Thoracic aorta (tissue), 2 donors: ENCODE measurements at places on chromosomes 7 and 10.

- no peaks in the 10 kb centered on the region for H3K27me3 ChIP-seq
- no peaks in the 10 kb centered on the region for H3K36me3 ChIP-seq
- no peak overlapping the region for H3K4me3 ChIP-seq
- DNase-seq: no peak
- H3K27ac ChIP-seq: no peak overlapping the region
- H3K4me1 ChIP-seq: no peaks in the 10 kb centered on the region
Observed at GRCh38 chr10:119786117-119786769, 60.4 kb downstream of the INPP5F start.

DNA sequence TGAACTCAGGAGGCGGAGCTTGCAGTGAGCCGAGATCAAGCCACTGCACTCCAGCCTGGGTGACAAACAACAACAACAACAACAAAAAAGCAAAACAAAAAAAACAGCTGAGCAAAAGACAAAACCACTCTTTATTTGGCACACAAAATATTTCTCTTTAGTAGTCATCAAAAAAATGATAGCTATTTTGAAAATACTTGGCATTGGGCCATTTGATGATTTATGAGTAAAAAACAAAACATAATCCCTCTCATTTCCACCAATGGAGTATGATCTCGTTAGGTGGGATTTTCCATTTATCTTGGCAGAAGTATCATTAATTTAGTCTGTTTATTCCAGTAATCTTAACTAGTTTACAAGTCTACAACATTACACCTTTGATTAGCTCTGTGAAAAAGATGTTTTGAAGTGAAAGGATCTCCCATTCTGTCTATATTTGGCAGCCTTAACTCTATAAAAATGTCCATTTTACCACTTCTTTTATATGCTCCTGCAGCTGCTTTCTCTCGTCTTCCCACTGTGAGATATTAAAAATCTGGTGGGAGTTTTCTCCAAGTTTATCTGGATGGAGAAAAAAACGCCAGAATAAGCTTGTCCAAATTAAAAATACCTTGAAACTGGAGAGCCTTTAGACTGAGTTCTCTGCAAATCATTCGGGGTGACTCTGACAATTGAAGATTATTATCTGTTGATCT, 58.8 kb upstream of the AGMO start:
- H3K4me1 ChIP-seq: peaks cover 10% of the 10 kb centered on the region
- no peak overlapping the region for H3K4me3 ChIP-seq
- no peak for DNase-seq

DNA sequence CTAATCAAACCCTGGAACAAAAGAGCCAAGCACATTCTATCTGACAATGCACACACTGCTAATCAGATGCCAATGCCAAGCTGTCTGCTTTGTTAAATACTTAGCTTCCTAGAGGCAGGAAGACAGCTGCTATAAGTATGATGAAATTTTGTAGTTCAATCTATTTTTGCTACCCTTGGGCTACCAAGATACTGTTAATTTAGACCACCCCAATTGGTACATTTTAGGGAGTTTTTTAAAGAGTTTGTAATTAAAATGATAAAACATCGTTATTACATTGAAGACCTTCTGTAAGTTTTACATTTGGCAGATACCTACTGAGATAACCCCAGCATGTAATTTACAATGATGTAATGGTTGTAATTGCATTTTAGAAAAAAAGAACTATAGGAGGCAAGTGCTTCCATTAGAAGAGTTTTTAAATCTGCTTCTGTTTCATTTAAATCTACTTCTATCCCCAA, 268.5 kb downstream of the ADK start:
- no peak for DNase-seq
- no peaks in the 10 kb centered on the region for H3K36me3 ChIP-seq
- no peak overlapping the region for H3K27ac ChIP-seq
- no peak overlapping the region for H3K4me3 ChIP-seq
- no peaks in the 10 kb centered on the region for H3K4me1 ChIP-seq

GRCh38 chr7:7271094-7271874, 88.9 kb downstream of the C1GALT1 start:
- no peaks in the 10 kb centered on the region for H3K4me1 ChIP-seq
- no peak overlapping the region for H3K4me3 ChIP-seq
- H3K36me3 ChIP-seq: no peaks in the 10 kb centered on the region
- no peak overlapping the region for H3K27ac ChIP-seq

GRCh38 chr10:3502673-3503072, 282.3 kb downstream of the KLF6 start:
- H3K4me3 ChIP-seq: no peak overlapping the region
- no peak for DNase-seq
- peaks cover 10% of the 10 kb centered on the region for H3K4me1 ChIP-seq
- no peaks in the 10 kb centered on the region for H3K36me3 ChIP-seq
- no peaks in the 10 kb centered on the region for H3K27me3 ChIP-seq

GRCh38 chr7:50676740-50677637, 105.7 kb downstream of the GRB10 start:
- H3K27me3 ChIP-seq: no peaks in the 10 kb centered on the region
- H3K27ac ChIP-seq: no peak overlapping the region
- H3K4me1 ChIP-seq: peaks cover 21% of the 10 kb centered on the region
- H3K36me3 ChIP-seq: no peaks in the 10 kb centered on the region

GRCh38 chr7:20146451-20146850, 70.7 kb downstream of the MACC1 start:
- H3K4me1 ChIP-seq: no peaks in the 10 kb centered on the region
- no peaks in the 10 kb centered on the region for H3K36me3 ChIP-seq
- no peaks in the 10 kb centered on the region for H3K27me3 ChIP-seq
- no peak overlapping the region for H3K27ac ChIP-seq
- no peak for DNase-seq
- H3K4me3 ChIP-seq: no peak overlapping the region
